ENCODE measurements at places on chromosomes 1 and 21.

DNA sequence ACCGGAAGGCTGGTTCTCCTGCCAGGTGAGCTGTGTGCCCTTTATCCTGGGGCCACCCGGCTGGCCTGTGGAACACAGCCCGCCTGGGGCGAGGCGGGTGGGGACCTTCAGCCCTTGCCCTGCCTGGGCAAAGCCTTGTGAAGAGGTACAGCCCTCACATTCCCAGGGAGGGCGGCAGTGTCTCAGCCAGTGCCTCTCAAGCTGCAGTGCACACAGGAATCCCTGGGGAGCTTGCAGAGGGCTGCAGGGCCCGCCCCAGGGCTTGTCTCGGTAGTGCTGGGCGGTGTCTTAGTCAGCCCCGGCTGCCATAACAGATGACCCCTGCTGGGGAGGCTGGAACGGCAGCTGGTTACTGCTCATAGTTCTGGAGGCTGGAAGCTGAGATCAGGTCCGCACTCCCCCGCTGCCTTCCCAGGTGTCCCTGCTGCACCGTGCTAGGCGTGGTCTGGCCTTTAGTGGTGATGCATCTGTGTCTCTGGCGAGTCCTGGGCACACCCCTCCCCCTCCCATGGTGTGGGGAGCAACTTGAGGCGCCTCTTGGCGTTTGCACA lies 12.6 kb downstream of the DFFB start:
- no peak for DNase-seq

DNA sequence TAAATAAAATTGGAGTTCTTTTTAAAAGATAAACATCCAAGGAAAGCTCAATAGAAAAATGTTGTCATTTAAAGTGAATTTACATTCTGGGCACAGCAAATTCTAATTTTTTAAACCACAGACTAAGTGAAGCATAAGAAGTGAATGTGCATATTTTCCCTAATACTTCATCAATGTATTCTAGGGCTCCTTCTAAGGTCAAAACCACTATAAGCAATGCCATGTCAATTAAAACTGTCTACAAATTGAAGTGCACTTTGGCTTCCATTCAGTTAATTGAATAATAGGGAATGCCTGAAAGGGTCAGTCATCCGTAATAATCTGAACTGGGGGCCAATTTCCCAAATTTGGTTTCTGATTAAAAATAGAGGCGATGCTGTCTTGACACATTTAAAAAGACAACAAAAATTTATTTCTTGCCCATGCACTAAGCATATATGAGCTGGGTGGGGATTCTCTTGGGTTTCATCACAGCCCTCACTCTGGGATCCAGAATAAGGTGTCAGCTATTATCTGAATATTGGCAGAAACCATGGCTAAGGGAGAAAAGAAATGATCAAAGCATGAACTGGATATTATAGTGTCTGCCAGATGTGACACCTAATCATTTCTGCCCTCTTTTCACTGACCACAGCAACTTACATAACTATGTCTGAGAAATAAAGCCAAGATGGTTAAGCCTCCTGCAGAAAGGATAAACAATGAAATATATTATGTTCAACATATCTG lies 660.6 kb upstream of the B3GALT2 start:
- DNase-seq, result no peak

DNA sequence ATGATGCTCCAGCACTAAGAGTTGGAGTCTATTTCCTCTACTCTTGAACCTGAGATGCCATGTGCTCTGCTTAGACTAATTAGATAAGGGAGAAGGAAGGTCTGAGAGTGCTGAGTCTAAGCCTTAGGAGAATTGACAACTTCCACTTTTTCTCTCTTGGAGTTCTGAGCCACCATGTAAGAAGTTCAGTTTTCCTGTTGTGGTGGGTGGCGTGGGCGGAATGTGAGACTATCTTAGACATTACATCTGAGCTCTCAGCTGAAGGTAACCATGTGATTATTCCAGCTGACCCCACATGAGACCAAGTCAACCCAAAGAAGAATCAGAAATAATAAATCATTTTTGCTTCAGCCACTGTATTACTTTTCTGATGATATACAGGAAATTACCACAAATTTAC lies 404.5 kb upstream of the LRRC7 start:
- DNase-seq, result no peak

GRCh38 chr1:101697072-101697471 lies 299.7 kb downstream of the OLFM3 start:
- DNase-seq, result no peak

DNA sequence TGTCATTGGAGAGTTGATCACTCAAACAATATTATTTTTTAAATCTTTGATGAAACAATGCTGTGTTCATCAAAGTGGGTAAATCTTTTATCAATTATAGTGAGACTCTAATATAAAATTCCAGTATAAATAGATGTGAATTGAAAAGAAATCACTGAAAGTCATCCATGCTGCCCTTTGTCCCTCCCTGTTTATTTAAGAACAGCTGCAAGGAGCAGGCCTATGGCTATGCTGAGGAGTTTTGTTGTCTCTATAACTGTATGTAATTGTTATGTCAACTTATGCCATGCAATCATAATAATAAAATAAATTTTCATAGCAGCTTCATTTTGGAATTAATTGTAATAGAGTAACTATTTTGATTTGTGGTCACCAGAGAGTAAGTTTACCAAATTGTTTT lies 1272.4 kb upstream of the ADGRL4 start:
- DNase-seq, result no peak

GRCh38 chr1:175024773-175025172 lies 1.5 kb upstream of the MRPS14 start:
- DNase-seq, result no peak

- no peak for DNase-seq
Measured at GRCh38 chr1:220692436-220693228, 2.5 kb downstream of the C1orf115 start.

DNA sequence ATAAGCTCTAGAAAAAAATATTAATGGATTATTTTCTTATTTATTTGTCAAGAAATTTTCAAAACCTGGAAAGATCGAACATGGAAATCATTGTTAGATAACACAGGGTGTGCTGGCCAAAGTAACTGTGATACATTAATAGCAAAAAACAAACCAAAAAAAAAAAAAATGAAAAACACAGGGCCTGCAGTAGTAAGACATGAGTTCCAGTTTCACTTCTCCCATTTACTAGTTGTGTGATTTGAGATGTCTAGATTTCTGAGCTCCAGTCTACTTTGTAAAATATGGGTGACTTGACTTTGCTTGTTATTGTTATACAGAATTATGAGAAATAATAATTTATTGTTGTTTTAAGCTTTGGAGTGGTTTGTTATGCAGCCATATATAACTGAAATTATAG lies 13.6 kb downstream of the FAM177B start:
- no peak for DNase-seq

- DNase-seq, result no peak
Measured at GRCh38 chr1:37482004-37482785, 7.8 kb downstream of the ZC3H12A start.
